Omental fat pad (tissue), 4 donors: ENCODE measurements at places on chromosomes 16 and 17.

- no peak for DNase-seq
These were observed 516.8 kb downstream of the MAF start for GRCh38 chr16:79083508-79084299.

- DNase-seq = no peak
These were observed 10.5 kb downstream of the TIMM22 start for GRCh38 chr17:1007310-1008007.

GRCh38 chr16:79843631-79844043, 243.1 kb upstream of the MAF start:
- no peak for DNase-seq

- peak; percentile 58 for DNase-seq
These were observed 8.8 kb downstream of the TAX1BP3 start for GRCh38 chr17:3659541-3660111.

DNA sequence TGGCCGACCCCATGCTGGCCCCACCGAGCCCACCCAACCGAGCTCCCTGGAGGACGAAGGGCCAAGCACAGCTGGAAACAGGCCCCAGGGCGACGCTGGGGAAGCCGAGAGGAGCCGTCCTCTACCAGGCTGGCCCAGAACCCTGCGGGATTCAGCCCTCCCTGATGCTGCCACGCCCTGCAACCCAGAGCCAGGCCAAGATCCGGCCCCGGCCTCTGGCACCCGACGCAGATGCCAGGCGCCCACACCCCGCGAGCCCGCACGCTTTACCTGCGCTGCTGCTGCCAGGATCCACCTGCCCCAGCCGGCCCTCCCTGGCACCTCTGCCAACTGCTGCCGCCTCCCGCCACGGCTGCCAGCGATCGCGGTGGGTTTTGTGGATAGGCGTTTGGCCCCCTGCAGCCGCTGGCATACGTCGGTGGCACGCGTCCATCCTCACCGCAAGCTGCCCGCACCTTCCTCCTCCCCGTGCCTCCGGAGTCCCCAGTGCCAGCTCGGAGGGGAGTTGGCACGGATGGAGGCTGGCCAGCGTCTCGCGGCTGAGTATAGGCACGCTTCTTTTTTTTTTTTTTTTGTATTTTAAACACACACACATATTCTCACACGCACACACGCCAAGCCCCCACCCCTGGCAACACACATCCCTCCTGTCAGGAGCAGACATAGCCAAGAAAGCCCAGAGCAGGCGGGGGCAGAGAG, 41.3 kb upstream of the ACSF3 start:
- no peak for DNase-seq

- no peak for DNase-seq
These were observed 115.1 kb downstream of the HIC1 start for GRCh38 chr17:2170023-2170422.

GRCh38 chr17:36885771-36886377, 51.4 kb upstream of the LHX1 start:
- DNase-seq = no peak

GRCh38 chr17:59696682-59697277, 10.4 kb downstream of the PTRH2 start:
- DNase-seq = no peak

- peak; percentile 71 for DNase-seq
These were observed 3.6 kb upstream of the HROB start for GRCh38 chr17:44137891-44138709.

DNA sequence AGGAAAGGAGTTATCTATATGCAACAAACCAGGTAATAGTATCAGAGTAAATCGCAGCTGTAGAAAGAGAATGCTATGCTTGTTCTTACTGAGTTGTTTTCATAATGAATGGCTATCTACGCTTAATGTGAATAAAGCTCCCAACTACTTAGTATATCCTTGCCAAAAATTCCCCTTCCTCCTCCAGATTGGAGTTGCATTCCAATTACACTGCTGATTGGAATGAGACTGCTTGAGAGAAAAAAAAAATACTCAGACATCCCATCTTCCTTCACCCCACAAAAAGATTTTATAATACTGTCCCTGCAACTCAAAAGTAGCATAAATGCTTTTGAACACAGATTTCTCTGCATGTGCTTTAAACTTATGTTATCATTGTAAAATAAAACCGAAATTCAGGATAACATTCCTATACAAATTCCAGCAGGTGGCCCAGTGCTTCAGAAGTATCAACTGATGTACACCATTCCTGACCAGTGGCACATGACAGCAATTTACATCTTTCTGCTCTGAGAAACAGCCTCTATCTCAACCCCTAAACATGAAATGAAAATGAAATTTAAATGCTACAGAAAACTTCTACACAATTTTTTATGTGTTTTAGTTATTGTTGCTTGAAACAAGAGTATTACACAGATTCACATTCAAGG, 47.0 kb downstream of the SMURF2 start:
- DNase-seq = no peak

DNA sequence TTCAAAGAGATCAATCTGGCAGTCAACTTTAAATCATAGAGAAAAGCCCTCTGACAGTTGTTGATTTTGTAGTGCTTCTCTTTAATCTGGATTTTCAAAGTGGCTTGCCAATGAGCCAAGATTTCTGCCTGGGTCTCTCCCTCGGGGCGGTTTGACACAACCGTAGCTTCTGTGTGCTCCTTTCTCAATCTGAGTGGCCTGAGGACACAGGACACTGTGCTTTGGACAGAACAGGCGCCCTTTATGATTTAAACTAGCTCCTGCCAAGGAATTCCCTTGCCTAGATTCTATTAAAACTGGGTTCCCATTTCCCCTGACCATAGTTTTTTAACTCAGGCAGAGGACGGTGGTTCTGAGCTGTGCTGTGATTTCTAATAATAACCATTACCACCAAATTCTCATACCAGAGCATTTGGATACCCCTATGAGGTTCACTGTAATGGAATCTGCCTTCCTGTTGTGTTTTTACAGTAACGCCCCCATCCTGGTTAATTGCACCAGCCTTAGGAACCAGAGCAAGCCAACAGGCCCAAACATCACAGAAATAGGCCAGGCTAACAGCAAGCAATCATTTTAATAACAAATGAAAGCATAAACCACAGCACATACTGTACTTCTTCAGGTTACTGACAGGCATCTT, 4.0 kb downstream of the ZFHX3 start:
- DNase-seq = no peak

DNA sequence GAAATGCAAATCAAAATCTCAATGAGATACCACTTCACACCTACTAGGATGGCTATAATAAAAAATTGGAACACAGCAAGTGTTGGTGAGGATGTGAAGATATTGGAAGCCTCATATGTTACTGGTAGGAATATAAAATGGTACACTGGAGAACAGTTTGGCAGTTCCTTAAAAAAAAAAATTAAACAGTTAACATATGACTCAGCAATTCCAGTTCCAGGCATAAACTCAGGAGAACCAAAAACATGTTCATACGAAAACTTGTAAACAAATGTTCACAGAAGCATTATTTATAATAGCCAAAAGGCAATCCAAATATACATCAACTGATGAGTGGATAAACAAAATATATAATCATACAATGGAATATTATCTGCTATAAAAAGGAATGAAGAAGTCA, 28.2 kb downstream of the ZNF652 start:
- no peak for DNase-seq

- DNase-seq = peak; percentile 98
These were observed 12.2 kb downstream of the CES2 start for GRCh38 chr16:66947302-66948065.

- DNase-seq = no peak
These were observed 632.3 kb downstream of the WWOX start for GRCh38 chr16:78731785-78732184.

DNA sequence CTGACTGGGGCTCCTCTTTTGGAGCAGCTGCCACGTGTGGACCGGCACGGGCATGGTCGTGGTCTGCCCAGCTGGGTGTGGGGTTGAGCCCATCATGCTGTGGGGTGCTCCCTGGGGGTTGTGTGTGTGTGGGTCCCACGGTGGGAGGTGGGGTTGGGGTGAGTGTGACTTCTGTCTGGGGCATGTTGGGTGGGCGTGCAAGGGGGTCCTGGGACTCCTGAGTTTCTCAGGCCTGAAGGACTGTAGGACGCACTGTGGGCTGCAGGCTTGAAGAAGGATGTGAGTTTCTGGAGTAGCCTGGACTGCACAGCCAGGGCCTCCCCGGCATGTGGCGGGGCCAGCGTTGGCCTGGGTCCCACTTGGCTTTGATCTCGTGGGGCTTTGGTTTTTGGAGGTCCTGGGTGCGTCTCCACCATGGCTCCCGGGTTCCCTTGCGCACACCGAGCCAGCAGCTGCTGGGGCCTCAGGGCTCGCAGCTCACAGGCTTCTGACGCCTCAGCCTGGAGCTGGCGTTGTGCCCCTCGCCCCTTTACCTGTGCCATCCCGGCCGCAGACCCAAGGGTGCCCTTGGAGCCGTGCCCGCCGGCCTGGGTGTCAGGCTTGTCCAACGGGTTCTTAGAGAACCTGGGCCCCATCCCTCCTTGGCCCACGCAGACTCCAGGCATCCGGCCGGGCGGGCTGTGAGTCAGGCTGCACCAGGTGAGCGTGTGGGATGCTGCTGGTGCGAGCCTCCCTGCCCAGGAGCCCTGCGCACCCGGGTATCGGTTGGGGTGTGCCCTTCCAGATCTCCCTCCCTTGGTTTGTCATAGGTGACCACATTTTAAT, 34.4 kb upstream of the ZNF750 start:
- DNase-seq = no peak

DNA sequence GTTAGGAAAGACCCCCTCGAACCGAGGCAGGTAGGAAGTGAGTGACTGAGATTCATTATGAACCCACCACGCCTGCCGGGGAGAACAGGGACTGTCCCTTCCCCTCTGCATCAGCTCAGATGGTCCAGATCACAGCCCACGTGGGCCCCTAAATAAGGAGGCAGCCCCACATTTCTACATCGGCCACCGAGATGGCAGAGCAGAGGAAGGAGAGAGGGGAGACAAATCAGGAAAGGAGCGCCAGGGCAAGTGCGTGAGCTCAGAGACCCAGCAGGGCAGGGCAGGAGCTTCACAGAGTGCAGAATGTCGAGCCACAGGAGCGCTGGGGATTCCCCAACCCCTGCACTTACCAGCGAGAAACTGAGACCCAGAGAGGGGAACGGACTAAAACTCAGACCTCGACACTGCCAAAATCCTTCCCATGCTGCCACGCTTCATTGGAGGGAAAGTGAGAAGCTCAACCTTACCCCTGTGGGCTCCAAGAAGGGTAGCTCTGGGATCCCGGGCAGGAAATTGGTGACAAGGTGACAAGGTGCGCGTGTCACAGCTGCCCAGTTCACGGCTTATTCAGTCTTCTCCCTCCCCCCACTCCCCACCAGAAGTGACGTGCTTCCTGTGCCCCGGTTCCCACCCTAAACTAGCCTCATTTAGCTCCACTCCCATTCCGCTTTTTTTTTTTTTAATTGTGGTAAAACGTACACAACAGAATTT, at the start of gene ICAM2:
Gene ICAM2, minus strand, starts transcription at position 578 of the 711 bp plus-strand sequence. CDS start 13,942 bp downstream, outside the sequence.
- DNase-seq = no peak

- DNase-seq = no peak
These were observed 44.9 kb upstream of the RBFOX3 start for GRCh38 chr17:79655672-79656290.

DNA sequence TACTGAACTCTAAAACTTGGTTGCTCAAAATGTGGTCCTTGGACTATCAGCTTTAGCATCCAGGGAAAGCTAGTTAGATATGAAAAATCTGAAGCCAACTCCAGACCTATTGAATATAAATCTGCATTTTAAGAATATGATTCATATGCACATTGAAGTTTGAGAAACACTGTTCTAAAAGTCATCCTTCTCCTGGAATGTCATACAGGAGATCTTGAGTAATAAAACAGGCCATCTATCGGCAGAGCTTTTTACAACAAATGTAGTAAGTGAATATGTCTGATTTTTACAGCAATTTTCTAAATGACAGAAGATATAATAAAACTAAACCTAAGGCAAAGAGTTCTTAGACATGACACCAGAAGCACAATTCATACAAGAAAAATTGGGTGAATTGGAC, 140.4 kb downstream of the PMP22 start:
- no peak for DNase-seq

DNA sequence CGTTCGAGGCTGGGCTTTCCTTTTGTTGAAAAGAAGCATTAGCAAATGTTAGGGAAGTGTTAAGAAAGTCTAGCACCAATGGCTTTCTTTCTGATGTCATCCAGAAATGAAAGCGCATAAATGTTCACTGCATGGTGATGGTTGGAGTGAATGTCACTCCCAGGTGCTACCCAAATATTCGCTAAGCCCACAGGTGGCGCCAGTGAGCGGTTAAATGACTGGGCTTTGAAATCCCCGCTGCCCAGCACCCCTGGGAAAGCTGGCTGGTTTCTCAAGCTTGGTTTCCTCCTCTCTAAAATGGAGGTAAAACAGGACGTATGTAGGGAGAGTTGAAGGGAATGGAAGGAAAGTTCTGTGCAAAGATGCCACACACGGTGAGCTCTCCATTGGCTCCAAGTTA, 104.4 kb downstream of the IRX5 start:
- DNase-seq = no peak

DNA sequence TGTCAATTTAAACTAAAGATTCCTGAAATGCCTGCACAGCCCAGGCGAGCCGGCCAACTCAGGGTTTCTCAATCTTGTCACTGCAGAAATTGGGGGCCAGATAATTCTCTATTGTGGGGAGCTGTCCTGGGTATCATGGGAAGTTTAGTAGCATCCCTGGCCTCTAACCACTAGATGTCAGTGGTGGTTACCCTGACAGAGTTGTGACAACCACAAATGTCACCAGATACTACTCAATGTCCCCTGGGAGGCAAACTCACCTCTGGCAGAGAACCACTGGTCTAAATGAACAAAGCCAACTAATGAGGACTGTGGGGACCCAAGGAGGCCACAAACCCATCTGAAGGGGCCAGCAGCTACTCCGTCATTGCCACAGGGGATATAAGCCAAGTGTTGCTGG, 90.9 kb downstream of the MYH11 start:
- no peak for DNase-seq

DNA sequence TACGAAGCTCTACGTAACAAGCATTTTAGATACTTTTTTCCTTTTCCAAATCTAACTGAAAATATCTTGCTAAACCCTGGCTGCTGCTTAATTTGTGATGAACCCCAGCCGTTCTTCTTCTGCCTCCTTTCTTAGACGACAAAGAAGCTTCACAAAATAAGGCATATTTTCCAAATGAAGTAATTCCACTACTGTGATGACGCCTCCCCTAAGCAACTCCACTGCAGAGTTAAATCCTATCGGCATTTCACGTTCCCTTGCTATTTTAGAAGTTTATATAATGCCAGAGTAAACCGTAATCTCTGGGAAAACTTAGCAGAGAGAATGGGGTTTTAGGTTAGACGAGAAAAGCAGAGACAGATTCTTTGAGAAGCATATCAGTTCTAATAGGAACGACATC, 683.1 kb upstream of the SALL1 start:
- DNase-seq = no peak

- no peak for DNase-seq
These were observed 14.3 kb downstream of the PRCD start for GRCh38 chr17:76554131-76554530.
